ENCODE measurements at places on chromosomes 12 and 14. TPM values are rescaled to one million over a fixed set of nuclear protein-coding genes. Genes with fewer than 3 reads are reported as not detected.

The GNPTAB gene
- total RNA-seq = 37.3 TPM

The CMTM5 gene
- not detected for total RNA-seq

The CCDC184 gene
- total RNA-seq = 0.05 TPM

The FERMT2 gene
- total RNA-seq = 84.2 TPM

The TMEM253 gene
- total RNA-seq = not detected

The NTN4 gene
- 711 TPM for total RNA-seq

The CPM gene
- 2.2 TPM for total RNA-seq

The FBXO21 gene
- total RNA-seq = 166 TPM

The OAS2 gene
- total RNA-seq = 8.4 TPM

The PYGL gene
- 99.6 TPM for total RNA-seq

The COQ6 gene
- 28.8 TPM for total RNA-seq

The LALBA gene
- total RNA-seq = not detected

The DIO2 gene
- 0.51 TPM for total RNA-seq

The KRT85 gene
- total RNA-seq = not detected

The REC8 gene
- 2.7 TPM for total RNA-seq

The AKAP5 gene
- total RNA-seq = 0.68 TPM

The GNB3 gene
- total RNA-seq = 0.28 TPM

The DYNLL1 gene
- 287 TPM for total RNA-seq

The CLEC6A gene
- total RNA-seq = not detected

The CLEC2A gene
- not detected for total RNA-seq

The SCN8A gene
- total RNA-seq = 0.42 TPM

The SLC10A1 gene
- total RNA-seq = not detected

The POLE2 gene
- total RNA-seq = 13.9 TPM

The IFT81 gene
- 8.2 TPM for total RNA-seq

The SERPINA5 gene
- total RNA-seq = 0.33 TPM

The TAC3 gene
- total RNA-seq = not detected

The PMEL gene
- total RNA-seq = 1.5 TPM

The RNF34 gene
- 60.8 TPM for total RNA-seq

The GZMB gene
- not detected for total RNA-seq

The AICDA gene
- not detected for total RNA-seq

The ATXN7L3B gene
- 26.4 TPM for total RNA-seq

The NTF3 gene
- 0.34 TPM for total RNA-seq

The TAS2R9 gene
- total RNA-seq = not detected

The SLCO1B1 gene
- total RNA-seq = not detected

The IL26 gene
- not detected for total RNA-seq

The TPH2 gene
- not detected for total RNA-seq

The LRP1-AS gene
- not detected for total RNA-seq

The BCL11B gene
- 0.05 TPM for total RNA-seq

The GPRC5D gene
- total RNA-seq = not detected

The FAM234B gene
- total RNA-seq = 12.2 TPM

The FOXM1 gene
- total RNA-seq = 32.9 TPM

The GPR135 gene
- total RNA-seq = 0.47 TPM

The EIF2S3B gene
- 1.0 TPM for total RNA-seq

The MANSC4 gene
- not detected for total RNA-seq

The PTPN21 gene
- 7.3 TPM for total RNA-seq

The ZNF10 gene
- total RNA-seq = 12.9 TPM

The OR6C70 gene
- not detected for total RNA-seq

The NELL2 gene
- total RNA-seq = 0.51 TPM

The NYNRIN gene
- total RNA-seq = 17.0 TPM

The ADCY4 gene
- total RNA-seq = 138 TPM
